ENCODE measurements at places on chromosomes 12 and 14.

GRCh38 chr14:39423793-39424192, 8.4 kb downstream of the FBXO33 start:
- no peak for ATAC-seq

GRCh38 chr12:52578469-52578868, 4.8 kb upstream of the KRT74 start:
- no peak for ATAC-seq

DNA sequence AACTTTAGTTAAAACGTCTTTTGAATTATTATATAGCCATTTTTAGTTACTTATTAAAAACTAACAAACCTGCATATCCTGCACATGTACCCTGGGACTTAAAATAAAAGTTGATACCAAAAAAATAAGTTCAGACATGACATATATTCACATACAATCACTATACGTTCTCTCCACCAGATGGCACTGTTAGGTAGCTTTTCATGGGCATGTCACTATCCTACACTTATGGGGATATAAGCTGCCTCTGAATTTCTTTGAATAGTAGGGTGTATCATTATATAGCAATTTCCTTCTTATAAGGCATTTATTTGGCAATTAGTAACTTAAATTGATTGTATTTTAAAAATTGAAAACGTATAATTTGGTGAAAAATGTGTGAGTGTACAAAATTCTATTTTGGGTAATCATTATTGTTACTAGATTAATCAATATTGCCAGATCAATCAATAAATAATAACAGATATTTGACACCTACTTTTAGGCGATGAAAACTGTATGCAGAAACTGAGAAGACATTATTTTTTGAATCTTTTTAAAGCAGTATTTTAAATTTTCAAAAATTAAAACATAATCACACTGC, 31.8 kb upstream of the OR10A7 start:
- peak; percentile 80 for ATAC-seq

- ATAC-seq: no peak
Measured at GRCh38 chr14:20632448-20632830, 9.1 kb downstream of the OR6S1 start.

DNA sequence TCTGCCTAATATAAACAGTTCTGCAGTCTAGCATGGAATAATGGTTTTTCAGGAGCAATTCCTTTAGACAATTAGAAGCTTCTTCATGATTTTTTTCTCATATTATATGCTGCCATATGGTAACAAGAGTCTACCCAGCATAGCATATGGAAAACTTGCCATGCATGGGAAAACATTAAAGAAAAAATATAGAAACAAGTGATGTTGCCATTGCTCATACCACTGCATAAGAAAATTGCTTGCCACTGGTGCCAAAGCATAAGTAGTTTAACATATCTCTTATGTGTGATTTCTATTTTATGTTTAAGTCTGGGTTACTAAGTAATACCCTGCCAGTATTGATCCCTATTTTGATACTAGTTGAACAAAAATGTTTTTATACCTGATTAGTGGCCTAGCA, 171.2 kb downstream of the CCDC59 start:
- no peak for ATAC-seq

DNA sequence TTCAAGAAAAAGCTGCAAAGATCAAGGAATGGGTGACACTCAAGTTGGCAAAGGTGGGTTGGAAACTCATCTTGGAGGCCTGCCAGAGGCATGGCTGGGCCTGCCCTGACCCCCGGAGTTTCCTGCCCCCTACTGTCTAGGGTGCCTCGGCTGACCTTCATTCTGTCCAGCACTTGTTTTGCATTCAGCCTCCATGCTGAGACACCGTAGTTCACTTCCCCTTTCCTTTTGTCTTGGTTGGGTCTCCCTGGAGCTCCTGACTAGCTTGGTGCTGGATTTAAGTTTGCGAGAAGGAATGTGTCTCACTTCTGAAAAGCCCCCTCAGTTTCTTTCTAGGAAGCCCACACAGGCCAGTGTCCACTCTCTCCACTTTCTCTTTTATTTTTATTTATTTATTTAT, 26.5 kb downstream of the PLEKHH1 start:
- ATAC-seq: no peak

DNA sequence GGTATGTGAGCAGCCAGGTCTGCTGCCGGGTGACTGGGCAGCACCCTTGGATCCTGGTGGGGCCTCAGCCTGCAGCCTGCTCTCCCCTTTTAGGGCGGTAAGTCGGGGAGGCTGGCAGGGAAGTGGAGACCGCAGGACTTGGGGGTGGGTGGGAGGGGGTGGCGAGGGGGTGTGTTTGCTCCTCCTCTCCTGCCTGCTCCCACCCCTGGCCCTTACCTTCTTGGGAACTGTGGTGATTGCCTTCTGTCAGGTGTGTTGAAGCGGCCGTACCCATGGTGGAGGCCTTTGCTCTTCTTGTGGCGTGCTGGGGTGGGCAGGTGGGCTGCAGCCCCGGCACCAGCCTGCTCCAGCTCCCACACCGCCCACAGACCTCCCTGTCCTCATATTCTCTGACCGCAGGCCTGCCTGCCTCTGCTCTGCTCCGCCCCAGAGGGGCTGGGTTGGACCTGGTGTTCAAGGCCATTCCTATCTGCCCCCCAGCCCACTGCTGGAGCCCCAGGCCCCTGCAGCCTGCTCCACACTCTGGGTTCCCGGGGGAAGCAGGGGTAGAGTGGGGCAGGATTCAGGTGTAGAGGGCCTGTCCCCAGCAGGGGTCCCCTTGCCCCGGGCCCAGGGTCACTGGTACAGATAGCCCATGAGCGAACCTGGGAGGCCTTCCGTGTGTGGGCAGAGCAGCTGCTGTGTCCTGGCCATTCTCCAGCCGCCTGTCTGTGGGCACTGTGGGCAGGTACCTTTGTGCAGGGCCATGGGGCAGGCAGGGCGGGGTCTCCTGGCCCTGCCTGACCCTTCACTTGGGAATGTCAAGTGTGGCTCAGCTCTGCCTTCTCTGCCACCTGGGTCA, 5.2 kb downstream of the TEDC1 start:
- ATAC-seq: no peak

DNA sequence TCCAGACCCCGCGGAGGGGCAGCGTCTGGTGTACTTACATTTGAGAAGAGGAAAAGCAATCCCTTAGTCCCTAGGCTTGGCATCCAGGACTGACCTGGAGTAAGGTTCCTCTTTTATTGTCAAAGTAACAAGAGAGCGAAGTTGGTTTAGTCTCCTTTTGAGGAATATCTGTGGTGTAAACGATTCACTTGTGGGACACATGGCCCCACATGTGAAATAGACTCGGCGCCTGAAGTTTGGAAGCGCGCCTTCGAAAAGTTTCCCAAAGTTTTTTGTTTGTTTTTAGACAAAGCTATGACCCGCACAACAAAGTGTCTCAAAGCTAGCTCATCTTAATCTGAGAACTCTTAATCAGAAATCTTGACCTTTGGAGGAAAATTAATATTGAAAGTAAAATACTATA, 744 bp downstream of the STYX start:
- no peak for ATAC-seq

DNA sequence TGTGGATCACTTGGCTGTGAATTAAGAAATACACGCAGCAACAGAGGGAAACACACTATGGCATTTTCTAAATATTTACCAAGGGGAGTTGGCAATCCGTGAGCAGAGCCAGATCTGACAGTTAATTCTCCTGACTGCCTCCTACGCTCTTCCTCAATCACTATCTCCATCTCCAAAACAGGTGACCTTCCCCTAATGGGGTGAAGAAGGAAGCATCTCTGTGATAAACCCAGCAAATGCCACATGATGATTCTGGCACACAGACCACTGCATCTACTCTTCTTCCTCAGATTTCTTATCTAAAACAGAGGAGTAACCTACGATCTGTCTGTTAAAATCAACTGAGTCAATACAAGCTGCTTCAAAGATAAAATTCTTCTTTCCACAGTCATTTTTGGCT, 4.4 kb downstream of the SPTB start:
- ATAC-seq: no peak

GRCh38 chr12:52965337-52965731, 16.4 kb downstream of the KRT18 start:
- ATAC-seq: peak; percentile 22

DNA sequence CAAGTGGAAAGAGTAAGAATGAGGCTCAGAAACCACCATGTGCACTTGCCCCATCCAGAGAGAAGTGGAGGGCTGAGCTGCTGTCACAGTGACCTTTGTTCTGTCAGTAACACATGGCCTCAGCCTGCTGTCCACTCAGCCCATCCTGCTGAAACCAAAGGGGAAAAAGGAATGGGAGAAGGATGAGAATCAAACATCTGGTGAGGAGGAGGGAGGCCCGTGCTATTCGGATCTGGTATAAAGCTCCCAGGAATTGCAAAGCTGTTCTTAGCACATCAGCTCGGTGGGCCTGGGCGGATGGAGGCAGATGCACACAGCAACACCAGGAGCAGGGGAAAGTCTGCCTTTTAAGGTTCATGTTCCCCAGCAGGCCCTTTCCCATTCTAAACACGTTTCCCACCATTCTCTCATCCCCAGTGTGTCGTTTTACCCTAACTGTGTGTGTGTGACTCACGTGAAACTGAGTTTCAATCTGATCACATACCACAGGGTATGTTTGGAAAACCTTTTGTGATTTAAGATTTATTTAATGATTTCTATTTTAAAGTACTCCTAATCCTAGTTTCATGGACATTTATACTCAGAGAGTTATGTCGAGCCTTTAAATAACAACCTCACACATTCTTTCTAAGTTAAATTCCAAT, 36.8 kb downstream of the RTRAF start:
- ATAC-seq: no peak

GRCh38 chr14:88834883-88835431, 10.5 kb downstream of the TTC8 start:
- peak; percentile 37 for ATAC-seq

GRCh38 chr12:25710128-25710527, 157.0 kb upstream of the LMNTD1 start:
- ATAC-seq: peak; percentile 73

DNA sequence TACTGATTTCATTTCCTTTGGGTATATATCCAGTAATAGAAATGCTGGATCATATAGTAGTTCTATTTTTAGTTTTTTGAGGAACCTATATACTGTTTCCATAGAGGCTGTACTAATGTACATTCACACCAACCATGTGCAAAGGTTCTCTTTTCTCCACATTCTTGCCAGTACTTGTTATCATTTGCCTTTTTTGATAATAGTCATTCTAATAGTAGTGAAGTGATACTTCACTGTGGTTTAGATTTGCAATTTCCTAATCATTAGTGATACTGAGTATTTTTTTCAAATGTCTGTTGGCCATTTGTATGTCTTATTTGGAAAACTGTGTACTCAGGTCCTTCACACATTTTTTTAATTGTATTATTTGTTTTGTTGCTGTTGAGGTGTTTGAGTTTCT, 148.2 kb upstream of the NAV3 start:
- ATAC-seq: no peak

DNA sequence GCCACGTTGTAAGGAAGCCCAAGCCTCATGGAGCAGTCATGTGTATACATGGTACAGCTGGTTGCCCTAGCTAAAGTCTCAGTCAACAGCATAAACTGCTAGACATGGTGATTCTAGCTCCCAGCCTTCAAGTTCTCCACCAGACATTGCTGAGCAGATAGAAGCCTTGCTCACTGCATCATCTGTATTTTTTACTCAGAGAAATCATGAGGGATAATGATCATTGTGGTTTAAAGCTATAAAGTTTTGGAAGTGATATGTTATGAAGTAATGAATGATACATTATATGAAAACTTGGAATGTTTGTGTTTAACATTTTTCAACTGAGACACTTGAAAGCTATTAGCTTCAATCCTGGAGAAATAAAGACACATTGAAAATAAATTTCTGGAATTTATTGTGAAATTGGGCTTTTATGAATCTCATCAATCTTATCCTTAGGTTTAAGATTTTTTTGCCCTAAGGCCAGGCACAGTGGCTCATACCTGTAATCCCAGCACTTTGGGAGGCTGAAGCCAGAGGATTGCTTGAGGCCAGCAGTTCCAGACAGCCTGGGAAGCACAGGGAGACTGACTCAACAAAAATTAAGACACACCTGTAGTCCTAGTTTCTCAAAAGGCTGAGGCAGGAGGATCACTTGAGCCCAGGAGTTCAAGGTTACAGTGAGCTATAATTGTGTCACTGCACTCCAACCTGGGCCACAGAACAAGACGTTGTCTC, 5.6 kb upstream of the NFATC4 start:
- ATAC-seq: no peak

- no peak for ATAC-seq
Measured at GRCh38 chr14:49139593-49139992, 446.6 kb downstream of the RPS29 start.

GRCh38 chr12:32265456-32265855, 133.9 kb upstream of the FGD4 start:
- no peak for ATAC-seq

DNA sequence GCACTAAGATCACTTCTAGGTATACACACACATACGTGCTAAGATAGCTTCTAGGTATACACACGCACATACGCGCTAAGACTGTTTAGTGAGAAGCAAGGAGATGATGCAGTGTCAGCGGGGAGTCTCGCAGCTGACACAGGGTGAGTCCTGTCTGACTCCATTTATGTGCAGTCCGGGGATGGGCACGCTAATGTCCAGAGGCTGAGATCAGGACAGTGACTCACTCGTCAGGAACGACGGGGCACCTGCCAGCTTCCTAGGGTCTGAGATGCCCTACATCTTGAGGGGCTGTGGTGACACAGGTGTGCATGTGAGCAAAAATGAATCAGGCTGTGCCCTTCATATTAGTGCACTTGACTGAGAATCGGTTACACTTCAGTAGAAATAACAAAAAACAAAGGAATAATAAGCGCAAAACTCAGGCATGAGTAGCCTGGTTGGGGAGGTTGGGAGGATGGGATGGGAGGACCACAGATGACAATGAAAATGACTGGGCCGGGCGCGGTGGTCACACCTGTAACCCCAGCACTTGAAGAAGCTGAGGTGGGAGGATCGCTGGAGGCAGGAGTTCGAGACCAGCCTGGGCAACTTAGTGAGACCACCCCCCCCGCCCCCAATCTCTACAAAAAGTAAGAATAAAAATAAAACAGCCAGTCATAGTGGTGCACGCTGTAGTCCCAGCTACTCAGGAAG, 29.1 kb upstream of the ULK1 start:
- no peak for ATAC-seq

- peak; percentile 77 for ATAC-seq
Measured at GRCh38 chr14:41609704-41610183, 3.1 kb downstream of the LRFN5 start.

- no peak for ATAC-seq
Measured at GRCh38 chr12:54386403-54387113, 2.0 kb upstream of the ZNF385A start.

DNA sequence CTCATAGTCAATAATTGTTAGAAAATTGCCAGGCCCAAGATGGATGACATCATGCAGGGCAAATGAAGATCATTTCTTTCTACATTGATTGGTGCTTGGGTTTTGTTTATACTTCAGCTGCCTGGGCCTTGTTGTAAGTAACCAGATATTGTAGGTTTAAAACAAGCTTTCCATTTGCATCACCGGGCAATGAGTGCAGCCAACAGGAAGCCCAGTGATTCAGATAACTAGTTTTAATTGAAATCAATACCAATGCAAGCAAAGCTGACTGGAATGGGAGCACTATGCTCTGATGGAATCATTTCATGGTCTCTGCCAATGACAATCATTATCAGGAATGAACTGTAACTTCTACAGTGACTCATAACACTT, 279.3 kb downstream of the DUSP6 start:
- ATAC-seq: peak; percentile 79

Measured in motor neuron (in vitro differentiated cells).